ENCODE measurements at places on chromosomes 1 and 21.

- no peak for DNase-seq
Measured at GRCh38 chr1:165697491-165697880, 876 bp downstream of the ALDH9A1 start.

DNA sequence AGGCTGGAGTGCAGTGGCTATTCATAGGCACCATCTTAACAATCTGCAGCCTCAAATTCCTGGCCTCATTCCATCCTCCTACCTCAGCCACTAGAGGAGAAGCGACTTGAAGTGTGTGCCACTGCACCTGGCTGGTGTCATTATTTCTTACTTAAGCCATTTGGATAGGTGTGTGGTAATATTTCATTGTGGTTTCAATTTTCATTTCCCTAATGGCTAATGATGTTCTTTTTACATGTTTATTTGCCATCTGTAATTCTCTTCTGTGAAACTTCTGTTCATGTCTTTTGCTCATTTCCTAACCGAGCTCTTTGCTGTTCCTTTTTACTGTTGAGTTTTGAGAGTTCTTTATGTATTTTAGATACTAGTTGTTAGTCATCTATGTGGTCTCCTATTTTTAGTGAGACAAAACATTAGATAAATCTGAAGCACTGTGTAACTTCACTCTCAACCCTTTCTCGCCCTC is 66.8 kb downstream of the SLC27A3 start:
- no peak for DNase-seq

DNA sequence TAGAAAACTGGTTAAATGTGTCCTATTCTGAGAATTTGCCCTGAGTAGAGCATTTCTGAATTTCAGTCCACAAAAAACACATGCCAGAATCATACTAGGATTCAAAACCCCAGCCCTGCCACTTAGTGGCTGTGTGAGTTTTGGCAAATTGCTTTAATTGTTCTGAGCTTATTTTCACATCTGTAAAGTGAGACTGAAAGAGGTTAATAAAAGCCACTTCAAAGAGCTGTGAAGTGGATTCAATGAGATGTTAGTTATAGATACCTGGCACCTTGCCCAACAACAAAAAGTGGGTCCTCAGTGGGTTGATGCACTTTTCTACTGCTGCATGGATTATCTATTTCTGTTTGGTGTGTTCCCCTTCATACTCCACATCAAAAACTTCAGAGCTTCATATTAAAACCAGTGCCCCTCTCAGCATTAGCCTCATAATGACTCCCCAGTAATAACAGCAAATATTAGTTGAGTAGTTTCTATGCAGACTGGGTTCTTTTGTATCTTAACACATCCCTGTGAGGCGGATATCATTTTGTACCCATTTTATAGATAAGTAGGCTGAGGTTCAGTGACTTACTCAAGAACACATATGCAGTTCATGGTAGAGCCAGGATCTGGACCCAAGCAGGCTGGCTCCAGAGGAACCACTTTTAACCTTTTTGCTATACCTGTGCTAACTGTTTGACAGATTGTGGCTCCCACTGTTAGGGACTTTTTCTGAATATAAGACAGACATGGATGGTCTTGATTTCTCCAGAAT is 14.2 kb upstream of the ADORA3 start:
- no peak for DNase-seq

GRCh38 chr21:36551321-36551720 is 71.4 kb upstream of the CLDN14 start:
- no peak for DNase-seq

- DNase-seq, result no peak
Measured at GRCh38 chr21:32544697-32545096, 40.6 kb downstream of the TCP10L start.

GRCh38 chr1:29129916-29130315 is 6.2 kb upstream of the TMEM200B start:
- no peak for DNase-seq

GRCh38 chr1:158102881-158103674 is 77.6 kb upstream of the CD1D start:
- no peak for DNase-seq

- DNase-seq, result no peak
Measured at GRCh38 chr1:247459507-247459906, 1.6 kb upstream of the OR2B11 start.

DNA sequence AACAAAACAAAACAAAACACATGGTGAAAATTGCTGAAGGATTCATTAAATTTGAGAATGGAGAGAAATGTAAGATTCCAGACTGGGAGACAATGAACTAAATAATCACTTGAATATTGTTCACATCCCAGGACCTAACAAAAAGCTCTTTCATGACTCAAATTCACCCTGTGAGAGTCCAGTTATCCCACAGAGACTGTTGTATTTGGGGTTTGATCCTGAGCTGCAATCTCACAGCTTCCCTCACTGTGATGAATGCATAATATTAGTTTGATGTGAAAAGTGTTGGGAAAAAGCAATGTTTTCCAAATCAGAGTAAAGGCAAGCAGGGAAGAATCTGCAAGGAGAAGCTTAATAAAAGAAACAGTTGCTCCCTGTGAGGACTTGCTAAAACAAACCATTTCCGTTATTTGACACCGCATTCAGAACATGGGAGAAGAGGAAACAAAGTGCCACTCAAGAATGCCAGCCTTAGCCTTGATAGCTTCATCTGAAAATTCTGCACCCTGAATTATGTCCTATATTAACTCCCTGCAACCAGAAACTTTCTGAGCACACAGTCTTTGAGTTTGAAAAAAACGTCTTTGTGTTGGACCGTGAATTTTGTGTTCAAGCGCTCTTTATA is 208.8 kb downstream of the DAB1 start:
- no peak for DNase-seq

DNA sequence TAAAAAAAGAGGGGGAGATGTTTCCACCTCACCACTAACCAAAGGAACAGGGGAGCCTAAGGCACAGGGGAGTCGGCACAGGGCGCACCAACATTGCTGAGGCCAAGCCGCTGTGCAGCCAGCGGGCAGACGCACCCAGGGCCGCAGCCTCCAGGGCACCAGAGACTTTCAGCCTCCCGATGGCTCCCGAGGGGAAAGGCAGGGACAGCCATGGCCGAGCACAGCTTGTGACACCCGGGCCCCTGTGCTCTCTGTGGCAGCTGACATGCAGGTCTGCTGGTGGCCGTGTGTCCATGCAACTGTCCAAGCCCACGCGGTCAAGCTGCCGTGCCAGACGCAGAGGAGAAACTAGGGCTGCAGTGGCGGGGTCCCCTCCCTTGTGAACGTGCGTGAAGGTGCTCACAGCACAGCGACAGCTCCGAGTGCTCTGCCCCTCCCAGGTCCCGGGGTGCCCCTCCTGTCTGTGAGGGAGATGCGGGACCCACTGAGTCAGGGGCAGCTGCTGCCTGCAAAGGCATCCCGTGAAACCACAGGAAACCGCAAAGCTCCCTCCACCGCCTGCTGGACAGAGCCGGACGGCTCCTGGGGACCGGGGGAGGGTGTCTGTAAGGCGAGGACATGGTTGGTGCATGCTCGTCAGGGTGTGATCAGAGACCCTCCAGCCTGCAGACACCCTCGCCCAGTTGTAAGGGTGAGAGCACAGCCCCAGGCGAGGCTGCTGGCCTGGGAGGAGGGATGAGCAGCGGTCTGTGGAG is 2.5 kb downstream of the KRTAP10-11 start:
- DNase-seq, result no peak

DNA sequence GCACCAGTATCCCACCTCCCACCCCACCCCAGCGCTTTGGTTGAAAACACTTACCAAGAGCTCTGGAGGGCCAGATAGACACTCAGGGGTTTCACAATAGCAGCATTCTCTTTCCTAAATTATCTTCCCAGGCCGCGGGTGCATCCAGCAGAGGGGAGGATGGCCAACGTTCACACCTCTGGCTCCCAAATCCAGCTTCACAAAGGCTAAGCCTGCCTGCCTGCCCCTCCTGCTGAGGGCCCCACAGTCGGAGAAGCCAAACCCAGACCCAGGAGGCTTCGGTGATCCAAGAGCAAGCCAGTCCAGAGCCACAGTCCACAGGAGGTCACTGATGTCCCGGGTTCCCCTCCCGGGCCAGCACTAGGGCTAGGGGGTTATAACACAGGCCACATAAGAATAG is 231.9 kb downstream of the TRABD2B start:
- DNase-seq, result no peak

- DNase-seq, result peak; percentile 75
Measured at GRCh38 chr1:21270086-21270689, 20.1 kb downstream of the ECE1 start.

DNA sequence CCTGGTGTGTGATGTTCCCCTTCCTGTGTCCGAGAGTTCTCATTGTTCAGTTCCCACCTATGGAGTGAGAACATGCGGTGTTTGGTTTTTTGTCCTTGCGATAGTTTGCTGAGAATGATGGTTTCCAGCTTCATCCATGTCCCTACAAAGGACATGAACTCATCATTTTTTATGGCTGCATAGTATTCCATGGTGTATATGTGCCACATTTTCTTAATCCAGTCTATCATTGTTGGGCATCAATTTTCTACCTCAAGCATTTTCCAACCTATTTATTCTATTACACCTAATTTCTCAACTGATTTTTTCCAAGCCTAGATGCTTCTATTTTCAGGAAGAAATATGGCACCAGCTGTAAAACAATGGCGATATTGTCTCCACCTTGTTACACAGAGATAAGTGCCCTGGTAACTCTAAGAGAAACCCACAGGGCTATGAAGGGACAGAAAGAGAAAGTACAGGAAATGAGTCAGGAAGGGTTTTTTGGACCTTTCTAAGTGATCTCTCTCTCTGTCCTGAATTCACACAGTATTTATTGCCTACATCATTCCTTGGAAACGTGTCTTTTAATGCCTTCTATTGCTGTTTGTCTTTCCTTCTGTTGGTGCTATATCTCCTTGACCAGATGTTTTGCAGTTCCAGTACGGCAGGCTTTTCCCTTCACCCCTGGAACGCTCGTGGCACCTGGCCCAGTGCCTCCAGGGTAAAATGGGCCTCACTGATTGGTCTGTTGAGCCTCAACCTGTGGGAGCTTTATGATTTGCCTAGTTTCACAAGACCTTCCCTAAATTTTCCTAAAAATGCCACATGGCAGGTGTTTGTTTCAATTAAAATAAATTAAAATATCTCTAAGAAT is 14.6 kb upstream of the JAK1 start:
- no peak for DNase-seq

- DNase-seq, result no peak
Measured at GRCh38 chr1:59985911-59986515, 59.4 kb upstream of the CYP2J2 start.

- DNase-seq, result no peak
Measured at GRCh38 chr1:14390816-14391215, 207.7 kb upstream of the KAZN start.

DNA sequence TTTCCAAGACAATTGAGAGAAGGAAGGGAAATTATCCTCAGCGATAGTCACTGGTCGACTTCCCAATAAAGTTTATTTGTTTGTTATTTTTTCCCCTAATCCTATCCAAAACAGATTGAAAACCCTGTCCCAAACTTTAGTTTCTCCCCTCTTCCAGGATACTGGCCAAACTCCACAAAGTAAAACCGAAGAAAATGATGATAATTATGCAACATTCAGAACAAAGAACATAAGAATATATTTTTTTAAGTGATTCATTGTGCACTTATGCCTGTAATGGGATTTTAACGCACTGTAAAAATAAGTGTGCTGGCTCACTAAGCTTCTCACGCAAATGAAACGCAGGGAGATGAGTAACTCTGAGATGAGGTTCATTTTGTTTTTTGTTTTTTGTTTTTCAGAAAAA is 6.0 kb downstream of the GLIS1 start:
- DNase-seq, result no peak

DNA sequence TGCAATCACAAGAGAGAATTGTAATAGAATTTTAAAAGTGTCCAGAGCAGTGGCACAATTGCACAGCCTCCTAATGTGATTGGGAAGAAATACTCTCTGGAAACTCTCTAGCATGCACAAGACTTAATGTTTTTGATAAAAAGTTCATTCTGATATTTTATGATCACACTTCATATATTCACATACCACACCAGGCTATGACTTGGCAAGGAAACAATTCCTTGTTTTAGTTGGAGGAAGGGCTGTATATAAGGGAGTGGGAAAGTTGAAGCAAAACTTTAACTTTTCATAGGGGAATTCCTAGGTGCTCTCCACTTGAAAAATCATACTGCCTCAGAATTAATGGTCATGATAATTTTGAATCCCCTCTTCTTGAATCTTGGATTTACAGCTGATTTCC is 61.5 kb upstream of the ASB17 start:
- DNase-seq, result no peak

- DNase-seq, result no peak
Measured at GRCh38 chr1:201397675-201398074, 1.4 kb downstream of the LAD1 start.

GRCh38 chr21:42162831-42163510 is 56.0 kb upstream of the ABCG1 start:
- DNase-seq, result peak; percentile 9

DNA sequence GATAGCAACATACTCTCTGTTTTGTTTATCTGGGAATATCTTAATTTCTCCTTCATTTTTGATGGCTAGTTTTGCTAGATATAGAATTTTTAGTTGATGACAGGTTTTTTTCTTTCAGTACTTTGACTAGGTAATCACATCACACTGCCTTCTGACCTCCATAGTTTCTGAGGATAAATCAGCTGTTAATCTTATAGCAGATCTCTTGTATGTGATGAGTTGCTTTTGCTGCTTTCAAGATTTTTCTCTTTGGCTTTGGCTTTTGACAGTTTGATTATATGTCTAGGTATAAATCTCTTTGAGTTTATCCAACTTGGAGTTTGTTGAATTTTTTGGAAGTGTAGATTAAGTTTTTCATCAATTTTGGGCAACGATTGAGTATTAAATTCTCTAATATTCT is 142.6 kb downstream of the ZNF644 start:
- DNase-seq, result no peak

GRCh38 chr21:42343556-42343955 is 7.2 kb downstream of the TFF2 start:
- DNase-seq, result no peak

GRCh38 chr1:95309031-95309471 is 75.0 kb downstream of the RWDD3 start:
- DNase-seq, result peak; percentile 43

- no peak for DNase-seq
Measured at GRCh38 chr1:3019516-3020051, 1.7 kb upstream of the ACTRT2 start.

GRCh38 chr1:28886731-28887418 is 27.5 kb upstream of the EPB41 start:
- DNase-seq, result peak; percentile 93

DNA sequence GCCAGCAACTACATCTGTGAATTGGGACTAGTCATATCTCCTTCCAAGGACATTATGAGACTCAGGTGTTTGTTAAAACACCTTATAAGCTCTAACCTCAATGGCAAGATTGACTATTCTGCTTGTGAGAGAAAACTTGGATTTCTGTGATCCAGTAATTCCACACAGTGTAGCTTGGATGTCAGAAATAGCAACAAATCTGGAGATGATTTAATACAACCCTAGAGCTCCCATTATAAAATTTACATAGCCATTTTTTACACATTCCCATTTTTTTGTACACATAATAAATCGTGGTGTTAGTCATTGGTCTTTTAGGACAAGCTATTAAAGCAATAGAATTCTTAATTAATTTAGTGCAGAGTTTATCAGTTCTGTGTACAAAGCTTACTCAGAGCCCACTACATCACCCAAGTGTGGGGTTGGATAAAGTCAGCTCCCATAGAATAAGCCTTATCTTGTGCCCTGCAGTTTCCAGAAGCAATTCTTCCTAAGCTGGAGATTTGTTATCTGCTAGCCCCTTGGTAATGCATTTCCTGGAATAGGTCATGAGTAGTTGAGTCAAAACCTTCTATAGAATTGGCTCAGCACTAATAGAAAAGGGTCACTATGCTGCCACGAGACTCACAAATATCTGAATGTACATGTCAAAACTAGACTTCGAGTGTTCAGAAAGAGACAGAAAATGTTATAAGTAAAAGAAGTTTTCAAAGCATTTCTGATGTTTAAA is 434.0 kb upstream of the RUNX1 start:
- DNase-seq, result no peak

- DNase-seq, result peak; percentile 57
Measured at GRCh38 chr1:65812065-65812464, 19.4 kb downstream of the PDE4B start.
